Activated CD4-positive, CD25-positive, alpha-beta regulatory T cell treated with anti-CD3 and anti-CD28 coated beads, Interleukin-2, amount 50 U/mL, for 16 hours (primary cell): ENCODE measurements at places on chromosomes 5 and 9.

- no peak for DNase-seq
These were observed 108.5 kb downstream of the CAVIN4 start for GRCh38 chr9:100686420-100686819.

- no peak for DNase-seq
These were observed 95.3 kb upstream of the SLC27A6 start for GRCh38 chr5:128869970-128870369.

DNA sequence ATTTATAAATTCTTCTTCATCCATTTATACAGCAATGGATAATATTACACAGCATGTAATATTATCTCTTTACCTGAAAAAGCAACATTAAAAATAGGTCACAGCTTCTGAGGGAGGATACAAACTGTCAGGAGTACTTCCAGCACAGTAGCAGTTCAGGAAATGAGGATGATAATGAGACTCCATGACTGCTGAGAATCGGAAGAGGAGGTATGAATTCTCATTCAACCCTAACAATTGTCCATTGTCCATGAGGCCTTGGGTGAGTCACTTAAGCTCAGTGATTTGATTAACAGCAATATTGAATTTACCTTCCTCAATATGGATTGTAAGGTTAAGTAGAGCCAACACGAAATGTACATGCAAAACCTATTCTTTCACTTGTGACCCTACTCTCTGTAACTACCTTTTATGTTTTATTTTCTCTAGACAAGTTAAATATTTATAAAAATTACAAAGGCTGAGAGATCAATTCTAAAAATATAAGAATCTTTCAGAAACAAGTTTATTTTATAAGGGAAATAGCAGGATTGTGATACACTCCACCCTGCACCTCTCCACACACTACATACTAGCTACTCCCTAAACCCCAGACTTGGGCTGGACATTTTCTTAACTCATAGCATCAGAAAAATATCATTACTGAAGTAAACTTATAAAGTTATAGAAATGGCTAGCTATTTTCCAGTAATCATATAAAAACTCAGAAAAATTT lies 159.1 kb upstream of the ACOT12 start:
- DNase-seq = no peak

- no peak for DNase-seq
These were observed 69.0 kb downstream of the MVB12B start for GRCh38 chr9:126395439-126396212.

DNA sequence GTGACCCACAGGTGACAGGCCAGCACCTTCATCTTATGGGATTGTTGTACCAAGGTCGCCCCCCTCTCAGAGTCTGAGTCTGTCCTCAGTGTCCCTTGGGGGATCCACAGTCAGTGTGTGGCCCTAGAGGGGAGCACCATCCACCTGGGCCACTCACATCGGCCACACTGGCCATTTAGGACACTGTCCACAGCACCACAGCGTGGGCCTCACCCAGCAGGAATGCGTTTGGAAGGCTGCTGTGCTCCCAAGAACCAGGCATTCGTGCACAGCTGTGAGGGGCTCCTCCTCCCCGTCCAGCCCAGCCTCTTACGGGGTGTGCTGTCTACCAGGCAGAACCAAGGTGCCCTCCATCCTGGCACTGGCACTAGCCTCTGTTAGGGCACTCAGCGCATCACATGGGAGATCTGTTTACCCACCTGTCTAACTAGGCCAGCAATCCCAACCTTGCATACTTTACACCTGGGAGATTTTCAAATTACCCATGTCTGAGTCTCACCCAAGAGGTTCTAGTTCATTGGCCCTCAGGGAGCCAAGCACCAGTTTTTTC lies 24.5 kb upstream of the UBE2QL1 start:
- no peak for DNase-seq

DNA sequence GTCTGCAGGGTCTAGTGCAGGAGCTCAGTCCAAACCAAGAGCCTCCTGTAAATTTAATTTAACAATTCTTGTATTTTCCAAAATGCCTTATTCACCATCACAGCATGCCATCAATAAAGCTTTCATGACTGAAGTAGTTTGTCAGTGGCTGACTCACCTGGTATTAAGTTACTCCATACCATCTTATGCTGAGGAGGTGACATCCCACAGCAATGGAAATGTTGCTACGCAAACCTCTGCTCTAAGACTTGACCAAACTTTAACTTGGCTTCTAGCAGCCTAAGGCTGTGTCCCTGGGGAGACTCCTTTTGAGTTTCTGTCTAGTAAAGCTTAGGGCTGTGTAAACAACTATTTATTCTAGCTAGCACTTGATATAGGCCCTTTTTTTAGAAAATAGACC lies 1231.3 kb upstream of the CDH18 start:
- no peak for DNase-seq

DNA sequence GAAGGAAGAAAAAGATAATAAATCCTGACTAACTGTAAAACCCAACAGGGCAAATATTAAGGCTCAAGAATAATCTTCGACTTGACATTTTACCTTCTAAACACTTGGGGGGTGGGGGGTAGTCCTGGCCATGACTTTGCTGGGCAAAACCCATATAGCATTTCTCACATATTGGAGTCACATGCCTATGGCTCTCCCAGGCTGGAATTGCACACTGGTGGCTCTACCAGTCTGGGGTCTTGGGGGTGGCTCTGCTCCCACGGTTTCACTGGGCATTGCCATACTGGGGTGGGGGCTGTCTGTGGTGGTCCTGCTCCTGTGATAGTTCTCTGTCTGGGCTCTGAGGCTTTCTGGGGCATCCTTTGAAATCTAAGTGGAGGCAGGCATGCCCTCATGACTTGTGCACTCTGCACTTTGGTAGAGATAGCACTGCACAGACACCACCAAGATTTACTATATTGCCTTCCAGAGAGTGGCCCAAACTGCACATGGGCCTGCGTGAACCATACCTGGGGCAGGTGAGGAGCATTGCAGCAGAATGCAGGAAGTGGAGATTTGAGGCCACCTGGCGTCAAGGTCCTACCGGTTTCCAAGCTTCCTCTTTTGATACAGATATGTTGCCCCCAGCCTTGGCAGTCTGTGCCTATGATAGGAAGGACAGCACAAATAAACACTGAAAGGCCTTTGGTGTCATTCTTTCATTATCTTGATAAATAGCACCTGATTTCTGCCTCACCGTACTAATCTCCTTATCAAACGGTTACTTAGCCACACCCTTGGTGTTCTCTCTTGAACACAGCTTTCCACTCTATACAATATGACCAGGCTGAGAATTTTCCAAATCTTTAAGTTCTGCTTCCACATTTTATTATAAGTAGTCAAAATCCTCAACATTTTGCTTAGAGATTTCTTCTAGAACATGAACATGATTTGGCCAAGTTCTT lies 29.8 kb downstream of the BAAT start:
- no peak for DNase-seq

DNA sequence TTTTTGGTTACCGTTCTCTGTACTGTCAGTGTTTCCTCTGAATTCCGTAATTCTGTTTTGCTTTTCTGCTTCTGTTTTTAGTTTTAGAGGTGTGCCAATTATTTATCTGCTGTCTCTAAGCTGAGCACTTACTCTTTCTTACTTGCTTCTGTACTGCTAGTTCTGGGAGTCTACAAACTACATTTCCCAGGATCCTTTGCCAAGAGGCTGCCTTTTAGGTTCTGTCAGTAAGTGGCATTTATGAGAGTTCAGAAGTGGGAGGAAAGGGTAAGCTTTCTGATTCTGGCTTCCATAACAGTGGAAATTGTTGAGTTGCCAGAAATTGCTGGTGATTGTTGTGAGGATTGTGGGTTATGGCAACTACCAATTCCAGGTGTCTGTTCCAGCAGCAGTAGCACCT lies 102.4 kb downstream of the OSTF1 start:
- no peak for DNase-seq

GRCh38 chr9:127741831-127742434 lies 6.8 kb upstream of the TOR2A start:
- DNase-seq = no peak

DNA sequence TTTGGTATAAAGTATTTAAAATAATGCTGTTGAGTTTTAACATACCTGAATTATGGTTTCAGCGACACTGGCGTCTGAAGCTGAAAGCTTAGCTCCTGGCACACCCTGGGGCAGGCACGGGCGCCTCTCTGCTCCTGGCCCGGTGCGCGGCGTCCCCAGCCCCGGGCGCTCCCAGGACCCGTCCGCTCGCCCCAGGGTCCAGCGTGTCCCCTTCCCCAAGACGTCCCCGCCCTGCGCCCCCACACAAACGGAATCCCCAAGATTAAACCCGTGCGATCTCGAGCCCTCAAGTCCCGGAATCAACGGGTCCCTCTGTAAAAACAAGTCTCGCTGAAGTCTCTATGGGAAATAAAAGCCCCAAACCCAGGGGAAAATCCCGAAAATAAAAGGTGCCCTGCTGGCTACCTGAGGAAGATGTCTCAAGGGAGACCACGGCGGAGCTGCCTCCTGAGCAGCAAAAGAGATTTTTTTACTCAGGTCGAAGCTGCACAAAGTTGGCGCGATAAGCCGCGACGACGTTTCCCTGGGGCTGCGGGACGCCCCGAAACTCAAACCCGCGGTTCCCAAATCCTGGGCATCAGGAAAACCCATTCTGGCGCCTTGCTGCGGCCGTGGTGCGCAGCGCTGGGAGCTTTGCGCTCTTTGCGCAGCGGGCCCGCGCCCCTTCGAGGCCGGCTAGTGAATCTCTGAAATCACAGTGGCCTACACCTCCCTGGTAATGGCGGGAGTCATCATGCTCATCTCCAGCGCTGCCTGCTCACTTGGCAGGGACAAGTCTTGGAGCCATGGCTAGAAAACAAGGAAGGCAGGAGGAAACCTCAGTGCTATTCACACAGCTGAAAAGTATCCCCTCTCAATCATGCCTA lies 6.3 kb upstream of the IFNA8 start:
- no peak for DNase-seq

GRCh38 chr5:83973925-83974815 lies 253.5 kb upstream of the HAPLN1 start:
- no peak for DNase-seq

- DNase-seq = no peak
These were observed 24.8 kb downstream of the DPYSL3 start for GRCh38 chr5:147485046-147485445.

DNA sequence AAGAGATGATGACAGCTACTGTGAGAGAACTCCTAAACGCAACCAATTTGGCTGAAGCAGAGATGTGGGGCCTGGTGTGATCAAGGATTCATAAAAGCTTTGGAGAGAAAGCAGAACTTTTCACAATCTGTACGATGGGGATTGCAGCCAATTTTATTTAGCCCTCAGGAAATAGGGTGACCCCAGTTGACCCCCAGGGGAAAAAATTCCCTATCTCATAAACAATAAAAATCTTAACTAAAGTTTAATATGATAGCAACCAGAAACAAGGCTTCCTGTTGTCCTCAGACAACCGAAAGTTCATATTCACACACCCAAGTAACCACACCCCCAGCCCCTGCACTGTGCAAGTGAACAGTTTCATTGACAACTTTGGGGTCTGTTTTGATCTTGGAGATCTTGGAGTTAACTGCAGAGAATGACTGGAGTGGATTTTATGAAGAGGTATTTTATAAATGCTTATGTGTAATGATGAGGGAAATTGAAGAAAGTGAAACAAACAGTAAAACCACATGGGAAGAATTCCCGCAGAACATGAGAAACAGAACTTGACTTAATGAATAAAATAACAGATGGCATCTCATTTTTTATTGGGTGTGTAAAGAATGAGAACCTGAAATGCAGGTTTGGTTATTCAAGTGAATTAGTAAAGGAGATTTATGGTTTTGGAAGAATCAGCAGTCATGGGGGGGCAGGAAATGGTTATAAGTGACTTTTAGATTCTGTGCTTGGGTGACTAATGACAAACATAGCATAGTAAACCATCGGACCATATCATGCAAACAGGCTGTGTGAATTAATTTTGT lies 94.5 kb downstream of the PDE4D start:
- DNase-seq = no peak

- no peak for DNase-seq
These were observed 516.6 kb upstream of the CLINT1 start for GRCh38 chr5:158375531-158375930.

GRCh38 chr5:87061046-87061445 lies 206.6 kb upstream of the RASA1 start:
- no peak for DNase-seq

GRCh38 chr5:137833463-137833862 lies 34.2 kb upstream of the MYOT start:
- no peak for DNase-seq

- DNase-seq = no peak
These were observed 499.0 kb upstream of the SGCD start for GRCh38 chr5:155827949-155828348.

DNA sequence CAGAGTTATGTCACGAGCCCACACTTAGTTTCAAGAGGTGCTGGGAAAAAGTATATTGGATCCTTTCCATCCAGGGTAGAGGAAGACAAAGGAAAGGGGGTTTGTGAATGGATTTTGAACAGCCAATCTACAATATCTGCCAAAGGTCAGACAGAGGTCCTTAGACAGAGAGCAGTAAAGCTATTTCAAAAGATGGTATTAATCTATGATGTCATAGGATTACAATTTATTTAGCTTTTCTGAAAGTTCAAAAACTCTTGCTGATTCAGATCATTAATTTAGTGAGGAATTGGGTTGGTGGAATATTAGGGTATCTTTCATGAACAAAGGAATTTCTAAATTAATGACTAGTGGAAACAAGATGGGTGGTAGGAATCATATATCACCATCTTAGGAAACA lies 126.9 kb downstream of the NTRK2 start:
- DNase-seq = no peak

GRCh38 chr9:19480345-19480744 lies 71.5 kb downstream of the ACER2 start:
- no peak for DNase-seq

- no peak for DNase-seq
These were observed 152.3 kb upstream of the ANKH start for GRCh38 chr5:15023846-15024245.

DNA sequence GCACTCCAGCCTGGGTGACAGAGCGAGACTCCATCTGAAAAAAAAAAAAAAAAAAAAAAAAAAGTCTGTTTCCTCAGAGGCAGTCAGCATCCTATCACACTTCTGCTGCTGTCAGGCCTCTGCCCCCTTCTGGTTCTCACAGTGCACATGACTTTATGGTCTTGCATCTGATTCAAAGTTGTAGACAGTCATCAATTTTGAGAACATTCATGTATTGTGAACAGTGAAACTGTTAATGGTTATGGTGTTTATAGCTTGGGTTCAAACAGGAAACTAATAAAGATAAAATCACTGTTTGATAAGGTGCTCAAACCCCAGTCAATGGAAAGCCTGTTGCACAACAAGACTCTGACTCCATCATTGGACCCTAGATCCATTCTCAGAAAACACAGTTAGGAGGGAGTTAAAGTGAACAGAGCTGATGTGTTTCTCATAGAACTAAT lies 61.4 kb downstream of the FOXD1 start:
- DNase-seq = no peak

DNA sequence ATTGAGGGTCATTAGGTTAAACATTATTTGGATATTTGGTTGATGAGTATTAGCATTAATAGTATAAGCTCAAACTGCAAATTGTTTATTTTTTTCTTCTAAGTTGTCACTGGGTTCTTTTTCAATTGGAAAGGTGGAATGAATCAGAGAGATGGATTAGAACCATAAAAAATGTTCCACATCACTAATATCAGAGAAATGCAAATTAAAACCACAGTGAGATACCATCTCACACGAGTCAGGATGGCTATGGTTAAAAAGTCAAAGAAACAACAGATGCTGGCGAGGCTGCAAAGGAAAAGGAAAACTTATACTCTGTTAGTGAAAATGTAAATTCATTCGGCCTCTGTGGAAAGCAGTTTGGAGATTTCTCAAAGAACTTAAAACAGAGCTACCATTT lies 122.8 kb downstream of the CCDC192 start:
- no peak for DNase-seq
